Esophagus squamous epithelium (tissue), 5 donors: ENCODE measurements at places on chromosomes 13 and 19.

GRCh38 chr13:26348966-26349365 is 95.0 kb downstream of the CDK8 start:
- DNase-seq: no peak

GRCh38 chr13:51849145-51850101 is 4.4 kb upstream of the TMEM272 start:
- no peak for DNase-seq

DNA sequence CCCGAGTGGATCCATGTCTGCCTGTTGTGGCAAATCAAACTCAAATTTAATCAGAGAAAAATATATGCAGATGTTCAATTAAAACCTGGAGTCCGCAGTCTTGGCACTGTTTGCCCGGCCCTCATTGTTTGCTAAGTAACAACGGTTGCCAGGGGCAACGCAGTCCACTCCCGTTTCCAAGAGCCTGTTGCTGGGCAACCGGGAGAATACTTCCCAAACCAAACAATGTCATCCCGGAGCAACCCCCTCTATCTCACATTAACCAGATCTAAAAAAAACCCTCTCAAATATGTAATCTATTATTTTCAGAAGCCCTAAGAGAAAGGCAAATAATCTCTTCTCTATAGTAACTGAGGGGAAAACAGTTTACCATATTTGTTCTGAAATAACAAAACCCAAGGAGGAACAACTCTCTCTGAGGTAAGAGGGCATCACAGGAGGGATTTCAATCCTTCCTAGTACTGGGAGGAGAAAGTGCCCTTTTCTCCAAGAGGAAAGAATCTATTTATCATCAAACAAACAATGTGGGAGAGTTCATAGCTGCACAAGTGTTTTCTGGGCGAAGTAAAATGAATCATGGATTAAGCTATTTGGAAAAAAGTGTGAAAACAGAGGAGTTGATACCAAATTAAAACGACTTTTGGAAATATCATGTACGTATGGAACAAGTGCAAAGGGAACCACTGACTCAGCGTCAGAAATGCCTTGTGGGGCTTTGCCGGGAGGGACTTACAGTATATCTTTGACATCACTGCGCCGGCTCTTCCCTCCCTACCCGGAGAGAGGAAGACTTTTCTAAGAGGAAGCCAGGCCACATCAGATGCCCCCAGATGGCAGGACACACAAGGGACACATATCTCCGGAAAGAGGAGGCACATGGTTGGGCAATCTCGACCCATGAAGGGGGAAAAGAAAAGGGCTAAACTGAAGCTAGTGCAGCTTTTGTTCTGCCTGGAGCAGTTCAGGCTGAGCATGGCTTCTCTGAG is 43.3 kb downstream of the RFX2 start:
- peak; percentile 25 for DNase-seq

DNA sequence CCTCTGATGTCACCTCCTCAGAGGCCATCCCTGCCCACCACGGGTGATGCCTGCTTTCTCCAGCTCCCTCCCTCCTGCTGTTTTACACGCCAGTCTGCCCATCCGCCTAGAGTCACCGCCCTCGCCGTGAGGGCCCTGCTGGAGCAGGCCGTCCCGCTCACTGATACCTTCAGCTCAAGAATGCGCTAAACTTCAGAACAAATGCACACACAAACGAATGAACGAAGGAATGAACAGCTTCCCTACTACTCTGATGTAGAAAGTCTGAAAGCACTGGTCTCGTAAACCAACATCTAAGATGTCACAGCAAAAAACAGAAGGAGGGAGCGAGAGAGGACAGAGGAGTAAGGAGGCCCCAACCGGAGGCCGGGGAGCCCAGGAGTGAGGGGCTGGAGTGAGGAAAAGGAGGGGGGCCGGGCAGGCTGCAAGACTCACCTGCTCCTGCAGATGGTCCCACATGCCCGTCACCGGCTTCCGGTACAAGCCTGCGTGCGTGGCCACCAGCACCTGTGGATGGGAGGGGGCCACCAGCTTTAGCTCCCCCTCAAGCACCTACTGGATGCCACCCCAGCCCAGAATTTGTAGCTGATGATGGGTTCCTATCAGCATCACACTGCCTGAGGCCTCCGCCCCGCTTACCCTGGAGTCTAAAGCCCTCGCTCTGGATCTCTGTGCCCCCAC is 4.0 kb downstream of the PNKP start:
- DNase-seq: no peak

- DNase-seq: no peak
These were observed 5.1 kb downstream of the RAP2A start for GRCh38 chr13:97438856-97439595.

- no peak for DNase-seq
These were observed 65.6 kb downstream of the IRS2 start for GRCh38 chr13:109720758-109721184.

DNA sequence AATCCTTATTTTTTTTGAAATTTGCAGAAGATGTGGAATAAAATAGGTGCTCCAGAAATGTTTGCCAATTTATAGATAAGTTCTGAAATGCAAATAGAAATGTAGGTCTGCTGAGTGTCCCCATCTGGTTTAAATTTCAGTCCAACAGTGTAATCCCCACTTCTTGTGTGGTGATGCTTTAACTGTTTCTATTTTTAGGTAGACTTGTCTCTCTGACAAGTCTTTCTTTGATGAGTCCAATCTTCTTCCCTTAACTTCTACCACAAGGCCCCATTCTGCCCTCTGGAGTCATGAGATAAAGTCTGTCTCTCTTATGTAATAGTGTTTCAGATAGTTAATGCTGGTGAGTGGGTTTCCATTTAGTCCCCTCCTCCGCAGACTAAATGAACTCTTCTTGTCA is 390.4 kb downstream of the RFC3 start:
- DNase-seq: no peak

- DNase-seq: no peak
These were observed 412 bp downstream of the IRS2 start for GRCh38 chr13:109785892-109786450.

- no peak for DNase-seq
These were observed 797.2 kb upstream of the PCDH9 start for GRCh38 chr13:68027306-68027705.

DNA sequence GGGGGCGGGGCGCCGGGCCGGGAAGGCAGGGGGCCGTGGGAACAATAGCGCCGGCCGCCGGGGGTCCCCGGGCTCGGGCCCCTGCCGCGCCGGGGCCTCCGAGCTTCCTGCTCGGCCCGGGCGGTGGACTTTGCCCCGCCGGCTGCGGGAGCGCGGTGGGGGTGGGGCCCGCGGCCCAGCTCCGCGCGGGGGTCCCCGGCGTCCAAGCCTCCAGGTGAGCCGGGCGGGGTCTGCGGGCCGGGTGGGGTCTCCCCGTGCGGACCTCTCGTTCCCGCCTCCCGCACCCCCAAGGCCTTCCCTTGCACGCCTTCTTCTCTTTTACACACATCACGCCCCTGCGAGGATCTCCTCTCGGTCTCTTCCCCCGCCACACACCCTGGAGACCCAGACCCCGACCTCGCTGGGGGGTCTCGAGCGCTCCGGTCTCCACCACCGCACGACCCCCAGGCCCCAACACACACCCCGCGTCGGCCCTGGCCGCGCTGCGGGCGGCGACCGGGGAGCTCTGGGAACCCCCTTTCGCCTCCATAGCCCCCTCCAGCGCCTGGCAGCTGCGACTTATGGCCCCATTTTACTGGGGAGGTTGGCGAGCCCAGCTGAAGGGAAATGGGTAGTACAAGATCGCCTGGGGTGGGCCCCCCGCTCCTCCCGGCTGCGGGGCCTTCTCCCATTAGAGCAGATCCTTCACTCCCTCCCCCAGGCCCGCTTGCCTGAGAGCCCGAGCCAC is 711 bp downstream of the CAMSAP3 start:
- no peak for DNase-seq

- no peak for DNase-seq
These were observed 20.0 kb downstream of the ELL start for GRCh38 chr19:18501832-18502231.
